ENCODE measurements at places on chromosomes 7 and 10.

DNA sequence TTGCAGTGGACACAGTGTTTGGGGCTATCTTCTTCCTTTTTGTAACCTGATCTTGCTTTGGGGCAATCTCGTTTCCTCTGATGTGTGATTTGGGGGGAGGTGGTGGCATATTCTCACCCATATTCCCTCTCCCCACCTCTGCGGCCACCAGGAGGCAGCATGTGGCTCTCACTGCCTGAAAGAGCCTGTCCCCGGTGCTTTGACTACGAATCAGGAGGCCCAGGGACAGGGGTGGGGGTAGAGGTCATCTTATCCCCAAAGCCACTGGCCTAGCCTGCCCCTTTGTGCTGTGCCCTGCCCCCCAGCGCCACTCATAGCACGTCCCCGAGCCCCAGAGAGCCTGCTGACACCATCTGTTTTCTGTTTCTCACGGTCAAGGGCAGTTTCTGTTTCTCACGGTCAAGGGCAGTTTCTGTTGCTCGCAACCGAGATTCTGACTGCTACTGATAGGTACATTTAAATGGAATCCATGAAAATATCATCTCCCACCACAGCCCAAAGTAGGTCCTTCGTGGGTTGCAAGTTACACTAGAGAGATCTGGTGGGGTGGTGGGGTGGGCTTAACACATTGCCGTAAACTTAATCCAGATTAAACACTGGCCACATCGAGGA, 28.2 kb downstream of the PHYH start:
- peak; percentile 58 for DNase-seq

DNA sequence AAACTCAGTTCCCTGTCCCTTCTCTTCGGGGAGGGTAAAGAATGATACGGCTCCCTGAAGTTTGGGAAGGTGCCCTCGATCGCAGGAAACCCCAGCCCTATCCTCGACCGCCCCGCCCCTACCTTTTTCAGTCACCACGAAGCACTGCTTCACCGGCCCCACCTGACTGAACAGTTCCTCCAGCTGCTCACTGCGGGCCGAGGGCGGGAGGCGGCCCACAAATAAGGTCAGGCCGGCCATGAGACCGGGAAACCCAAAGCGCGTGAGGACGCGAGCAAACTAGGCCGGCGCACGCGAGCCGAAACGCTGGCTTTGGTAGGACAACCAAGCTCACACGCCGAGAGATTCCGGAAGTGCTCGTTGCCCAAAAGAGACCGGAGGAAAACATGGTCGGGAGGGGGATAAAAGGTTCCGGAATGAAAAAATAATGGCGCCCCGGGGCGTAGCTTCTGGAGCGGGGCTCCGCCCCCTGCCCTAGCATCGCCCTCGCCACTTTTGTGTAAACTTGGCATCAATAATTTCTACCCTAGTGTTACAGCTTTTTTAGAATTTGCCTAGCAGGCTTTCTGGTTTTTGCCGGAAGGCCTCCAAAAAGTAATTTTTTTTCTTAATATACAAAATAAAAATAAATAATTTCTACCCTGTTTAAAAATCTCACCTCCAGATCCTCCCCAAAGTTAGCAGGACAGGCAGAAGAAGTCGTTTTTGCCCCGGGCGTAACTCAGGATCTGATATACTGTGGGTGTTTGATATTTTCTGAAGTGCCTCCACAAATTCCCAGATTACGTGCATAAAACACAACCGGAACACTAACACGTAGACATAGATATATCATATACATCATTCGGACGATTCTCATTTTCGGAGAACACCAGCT, at the start of gene RBM28:
Gene RBM28 (minus strand): TSS at position 355 of the 877 bp plus-strand sequence. CDS start 115 bp downstream, at position 240.
- peak; percentile 82 for DNase-seq

GRCh38 chr10:5971315-5971832, 6.0 kb downstream of the IL15RA start:
- DNase-seq, result no peak

- DNase-seq, result no peak
Observed at GRCh38 chr7:44326261-44327125, 1.1 kb upstream of the CAMK2B start.

GRCh38 chr7:68224041-68224741, 1227.6 kb downstream of the TYW1 start:
- no peak for DNase-seq

GRCh38 chr10:17396004-17396403, 58.4 kb downstream of the ST8SIA6 start:
- DNase-seq, result no peak

Data from GM18507 (cell line).